H54 (cell line): ENCODE measurements at places on chromosomes 3 and 15.

GRCh38 chr15:43465100-43465499 lies 27.9 kb downstream of the TP53BP1 start:
- no peak for DNase-seq

DNA sequence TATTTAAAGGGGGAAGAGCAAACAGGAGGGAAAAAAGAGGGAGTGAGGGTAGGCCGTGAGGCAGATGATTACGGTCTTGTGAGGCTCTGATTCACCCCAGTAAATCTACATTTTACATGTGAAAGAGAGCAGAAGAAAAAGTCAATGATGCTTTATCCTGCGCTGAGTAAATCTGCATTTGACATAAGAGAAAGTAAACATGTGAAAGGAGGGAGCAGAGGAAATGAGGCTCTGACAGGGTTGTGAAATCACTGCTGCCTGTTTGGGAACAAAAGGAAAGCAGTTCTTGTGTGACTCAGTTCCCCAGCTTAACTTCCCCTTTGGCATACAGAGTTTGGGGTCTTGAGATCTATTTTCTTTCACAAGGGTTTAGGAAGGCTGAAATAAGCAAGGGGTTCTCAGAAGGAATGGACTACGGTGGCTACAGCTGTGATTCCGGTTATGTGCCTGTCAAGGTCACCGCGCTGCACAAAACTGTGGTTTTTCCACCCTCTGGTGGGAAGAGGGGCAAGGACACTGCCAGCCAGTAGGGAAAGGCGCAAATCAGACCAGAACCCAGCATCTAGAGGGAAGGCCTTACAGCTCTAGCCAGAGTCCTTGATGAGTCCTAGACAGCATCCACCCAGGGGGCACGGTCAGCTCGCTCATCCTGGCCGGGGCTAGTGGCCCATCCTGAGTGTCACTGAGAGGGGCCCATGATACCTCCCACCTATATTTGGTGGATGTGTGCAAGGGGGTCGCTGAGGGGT lies 18.9 kb upstream of the HCN4 start:
- no peak for DNase-seq

DNA sequence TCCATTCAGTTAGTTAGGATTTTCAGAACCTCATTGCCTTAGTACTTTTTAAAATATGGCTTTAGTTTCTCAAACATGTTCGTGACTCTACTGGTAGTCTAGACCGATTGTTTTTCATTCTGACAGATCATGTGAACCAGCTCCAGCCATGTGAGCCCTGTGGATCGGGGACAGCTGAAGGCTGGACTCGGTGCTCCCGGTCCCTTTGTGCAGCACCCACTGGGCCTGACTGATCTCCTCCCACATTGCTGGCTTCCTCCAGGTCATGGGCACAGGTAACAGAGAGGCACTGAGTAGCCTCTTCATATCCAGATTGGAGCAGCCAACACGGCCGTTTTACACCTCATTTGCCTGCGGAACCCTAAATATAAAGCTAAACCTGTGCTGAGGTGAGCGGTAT lies 30.5 kb downstream of the NIPA2 start:
- DNase-seq: no peak

DNA sequence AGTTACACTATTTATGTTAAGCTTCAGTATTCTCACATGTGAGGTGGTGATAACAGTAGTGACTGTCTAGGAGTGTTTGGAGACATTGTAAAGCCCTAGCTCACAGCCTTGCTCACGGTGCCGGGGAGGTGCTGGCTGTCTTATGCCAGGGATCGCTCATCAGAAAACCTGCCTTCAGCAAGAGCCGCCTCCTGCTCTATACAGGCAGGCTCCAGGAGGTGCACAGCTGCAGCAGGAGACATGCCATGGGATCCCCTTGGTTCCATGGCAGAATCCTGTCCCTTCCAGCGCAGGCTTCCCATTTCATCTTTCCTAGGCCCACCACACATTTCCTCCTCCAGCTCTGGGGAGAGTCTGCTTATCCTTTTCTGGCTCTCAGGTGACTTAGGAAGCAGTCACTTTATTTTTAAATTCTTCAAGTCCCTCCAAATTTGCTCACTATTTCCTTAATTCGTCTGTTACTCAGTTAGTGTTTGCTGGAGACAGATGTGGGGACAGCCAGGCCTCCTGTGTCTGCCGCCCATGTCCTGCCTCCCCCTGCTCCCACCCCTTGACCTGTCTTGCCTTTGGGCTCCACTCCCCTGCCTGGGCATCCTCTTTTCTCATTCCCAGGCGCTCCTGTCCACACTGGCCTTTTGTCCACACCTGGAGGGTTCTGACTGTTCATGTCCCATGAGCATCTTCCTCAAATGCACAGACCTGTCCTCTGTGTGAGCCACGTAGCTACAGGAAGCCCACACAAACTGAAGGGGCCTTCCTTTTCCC lies 31.7 kb downstream of the SLCO2A1 start:
- DNase-seq: no peak

DNA sequence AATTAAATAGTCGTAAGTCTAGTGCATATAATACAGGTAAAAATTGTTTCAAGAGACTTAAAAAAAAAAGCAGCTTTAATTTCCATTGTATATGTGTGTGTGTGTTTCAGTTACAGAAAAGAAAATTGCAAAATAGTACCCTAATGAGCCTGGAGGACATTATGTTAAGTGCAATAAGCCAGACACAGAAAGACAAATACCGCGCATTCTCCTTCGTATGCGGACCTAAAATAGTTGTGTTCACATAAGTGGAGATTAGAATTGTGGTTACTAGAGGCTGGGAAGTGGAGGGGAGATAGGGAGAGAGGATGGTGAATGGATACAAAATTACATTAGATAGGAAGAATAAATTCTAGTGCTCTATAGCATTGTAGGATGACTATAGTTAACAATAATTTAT lies 3.6 kb downstream of the MESD start:
- no peak for DNase-seq

DNA sequence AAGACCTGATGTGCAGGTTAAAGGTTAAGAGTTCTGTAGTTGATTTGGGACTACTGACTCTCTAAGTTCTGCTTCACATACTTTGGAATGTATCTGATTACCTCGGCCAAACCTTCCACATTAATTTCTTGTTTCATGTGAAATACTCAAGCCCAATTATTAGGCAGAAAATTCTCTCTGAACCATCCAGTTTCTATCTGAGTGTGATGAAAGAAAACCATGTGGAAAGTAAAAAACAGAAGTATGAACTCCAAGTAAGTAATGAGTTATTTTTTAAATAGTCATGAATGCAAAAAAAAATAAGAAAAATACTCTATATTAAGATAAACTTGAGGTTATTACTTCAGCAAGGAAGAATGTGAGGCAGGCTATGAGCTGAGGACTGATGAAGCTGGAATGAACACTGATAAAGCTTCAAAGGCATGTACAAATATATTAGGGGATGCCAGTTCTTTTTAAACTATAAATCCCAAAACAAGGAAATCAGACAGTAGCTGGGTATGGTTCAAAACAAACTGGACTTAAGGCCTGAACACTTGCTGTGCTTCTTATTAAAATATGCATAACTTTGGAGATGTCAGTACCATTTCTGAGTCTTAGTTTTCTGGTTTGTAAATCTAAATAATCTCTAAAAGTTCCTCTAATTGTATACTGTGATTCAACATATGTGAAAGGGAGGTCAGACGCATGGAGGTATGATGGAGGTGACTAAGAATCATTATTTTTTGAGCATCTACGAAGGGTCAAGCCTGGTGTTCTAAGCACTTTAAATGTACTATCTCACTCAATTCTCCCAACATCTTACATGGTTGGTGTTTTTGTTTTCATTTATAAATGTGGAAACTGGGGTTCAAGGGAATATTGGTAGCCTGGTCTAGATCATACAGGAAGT lies 59.6 kb downstream of the COL6A6 start:
- DNase-seq: no peak
